Activated T-helper 1 cell treated with anti-CD3 and anti-CD28 coated beads, Interleukin-12 subunit alpha, Interleukin-12 subunit beta, Interleukin-2, Interleukin-4 antibody, amounts not matched to agents 30 ng/mL and 10 ng/mL and 1 ng/mL, durations not matched to agents 14 hours and 24 hours and 36 hours (primary cell): ENCODE measurements at places on chromosomes 1 and 21. TPM values are rescaled to one million over a fixed set of nuclear protein-coding genes. Genes with fewer than 3 reads are reported as not detected.

Gene TRPM2
- total RNA-seq: 11.6 and 15.2 TPM in 2 replicates

Gene GTF2B
- total RNA-seq: 45.5 and 49.1 TPM in 2 replicates

Gene GRHL3
- total RNA-seq: not detected in 2 replicates

Gene MAP1LC3C
- total RNA-seq: not detected in 2 replicates

Gene CPT2
- total RNA-seq: 18.5 and 19.4 TPM in 2 replicates

Gene YOD1
- total RNA-seq: 8.4 and 8.7 TPM in 2 replicates

Gene VHLL
- 0.56 TPM in 1 of 2 replicates, not detected in the other for total RNA-seq

Gene KRTAP12-2
- total RNA-seq: not detected in 2 replicates

Gene MEGF6
- 1.2 and 2.1 TPM in 2 replicates for total RNA-seq
